ENCODE measurements at places on chromosomes 13 and 19.

GRCh38 chr13:60334310-60334709 lies 62.7 kb upstream of the TDRD3 start:
- DNase-seq: no peak

DNA sequence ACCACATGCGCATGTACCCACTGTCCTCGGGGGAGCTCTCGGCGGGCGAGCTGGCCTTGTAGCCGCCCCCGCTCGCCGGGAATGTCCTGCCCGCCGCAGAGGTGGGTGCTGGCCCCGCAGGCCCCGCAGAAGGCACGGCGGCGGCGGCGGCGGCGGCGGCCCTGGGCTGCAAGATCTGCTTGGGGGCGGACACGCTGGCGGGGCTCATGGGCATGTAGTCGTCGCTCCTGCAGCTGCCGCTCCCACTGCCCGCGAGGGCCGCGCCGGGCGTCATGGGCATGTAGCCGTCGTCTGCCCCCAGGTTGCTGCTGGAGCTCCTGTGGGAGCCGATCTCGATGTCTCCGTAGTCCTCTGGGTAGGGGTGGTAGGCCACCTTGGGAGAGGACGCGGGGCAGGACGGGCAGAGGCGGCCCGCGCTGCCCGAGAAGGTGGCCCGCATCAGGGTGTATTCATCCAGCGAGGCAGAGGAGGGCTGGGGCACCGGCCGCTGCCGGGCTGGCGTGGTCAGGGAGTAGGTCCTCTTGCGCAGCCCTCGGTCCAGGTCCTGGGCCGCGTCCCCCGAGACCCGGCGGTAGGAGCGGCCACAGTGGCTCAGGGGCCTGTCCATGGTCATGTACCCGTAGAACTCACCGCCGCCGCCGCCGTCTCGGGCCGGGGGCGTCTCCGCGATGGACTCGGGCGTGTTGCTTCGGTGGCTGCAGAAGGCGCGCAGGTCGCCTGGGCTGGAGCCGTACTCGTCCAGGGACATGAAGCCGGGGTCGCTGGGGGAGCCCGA lies 2.4 kb downstream of the IRS2 start:
- no peak for DNase-seq

GRCh38 chr19:1248139-1248785 lies at the start of gene MIDN:
TSS of gene MIDN (plus strand) at chr19:1248583. CDS start at chr19:1250297, 1,714 bp downstream.
- peak; percentile 77 for DNase-seq

GRCh38 chr13:97889803-97890202 lies 63.7 kb upstream of the IPO5 start:
- no peak for DNase-seq

GRCh38 chr13:62704875-62705274 lies 1289.2 kb upstream of the PCDH20 start:
- no peak for DNase-seq

DNA sequence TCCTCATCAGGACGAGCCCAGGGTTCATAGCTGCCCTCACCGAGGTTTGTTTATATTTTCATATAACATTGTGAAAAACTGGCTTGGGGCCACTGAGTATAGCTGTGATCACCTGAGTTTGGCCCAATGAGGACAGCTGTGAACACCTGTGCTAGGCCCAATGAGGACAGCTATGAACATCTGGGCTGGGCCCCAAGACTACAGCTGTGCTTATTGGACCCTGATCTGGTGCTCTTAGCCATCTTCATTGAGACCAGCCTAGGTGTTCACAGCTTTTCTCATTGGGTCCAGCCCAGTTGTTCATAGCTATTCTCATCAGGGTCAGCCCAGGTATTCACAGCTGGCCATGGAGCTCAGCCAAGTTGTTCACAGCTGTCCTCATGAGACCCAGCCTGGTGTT lies 1167.3 kb downstream of the UQCRFS1 start:
- DNase-seq: no peak

- DNase-seq: peak; percentile 84
Measured at GRCh38 chr19:50204811-50205675, 1.6 kb downstream of the MYH14 start.

GRCh38 chr13:40434516-40435397 lies 231.7 kb downstream of the FOXO1 start:
- DNase-seq: no peak

- no peak for DNase-seq
Measured at GRCh38 chr19:45975306-45976070, 1.8 kb upstream of the NOVA2 start.
